ENCODE measurements at places on chromosomes 3 and 15.
A peak's percentile ranks its signal among the peaks of the same experiment; 100 is the strongest.

DNA sequence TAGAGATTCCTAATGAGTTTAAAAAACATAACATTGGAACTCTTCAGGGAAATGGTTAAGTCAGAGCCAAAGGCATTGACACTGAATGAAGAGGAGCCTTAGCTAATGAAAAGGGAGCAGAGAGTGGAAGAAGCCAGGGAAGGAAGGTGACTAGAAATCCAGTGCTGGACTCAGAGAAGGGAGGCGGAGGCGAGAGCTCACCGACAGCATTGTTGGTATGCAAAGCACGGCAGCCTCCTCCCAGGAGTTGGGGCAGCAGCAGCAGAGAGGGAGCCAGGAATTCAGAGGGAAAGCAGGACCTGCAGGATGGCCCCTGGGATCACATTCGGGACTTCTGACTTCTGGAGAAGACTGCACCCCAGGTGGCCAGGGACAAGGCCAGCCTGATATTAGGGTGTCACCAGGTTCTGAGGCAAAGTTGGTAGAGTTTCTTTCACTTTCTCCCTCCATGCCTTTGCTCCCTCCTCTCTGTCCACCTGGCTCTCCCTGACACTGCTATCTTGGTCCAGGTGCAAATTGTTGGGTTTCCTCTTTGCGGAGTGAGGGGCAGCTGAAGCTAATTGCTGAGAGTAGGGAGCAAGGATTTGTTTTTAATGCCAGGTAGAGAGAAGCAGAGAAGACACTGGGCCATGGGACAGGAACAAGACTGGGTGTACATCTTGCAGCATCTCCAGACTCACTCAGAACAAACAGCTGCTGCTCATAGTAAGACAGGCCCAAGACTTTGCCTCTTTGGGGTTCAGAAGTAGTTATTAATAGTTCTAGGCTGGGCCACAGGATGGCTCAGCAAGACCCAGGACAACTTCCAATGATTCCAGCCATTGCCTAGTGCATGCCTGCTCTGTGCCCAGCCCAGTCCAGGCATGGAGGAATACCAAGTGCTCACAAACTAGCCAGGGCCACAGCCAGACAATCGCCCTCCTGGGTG, 157.9 kb downstream of the TLE3 start:
- DNase-seq = no peak

DNA sequence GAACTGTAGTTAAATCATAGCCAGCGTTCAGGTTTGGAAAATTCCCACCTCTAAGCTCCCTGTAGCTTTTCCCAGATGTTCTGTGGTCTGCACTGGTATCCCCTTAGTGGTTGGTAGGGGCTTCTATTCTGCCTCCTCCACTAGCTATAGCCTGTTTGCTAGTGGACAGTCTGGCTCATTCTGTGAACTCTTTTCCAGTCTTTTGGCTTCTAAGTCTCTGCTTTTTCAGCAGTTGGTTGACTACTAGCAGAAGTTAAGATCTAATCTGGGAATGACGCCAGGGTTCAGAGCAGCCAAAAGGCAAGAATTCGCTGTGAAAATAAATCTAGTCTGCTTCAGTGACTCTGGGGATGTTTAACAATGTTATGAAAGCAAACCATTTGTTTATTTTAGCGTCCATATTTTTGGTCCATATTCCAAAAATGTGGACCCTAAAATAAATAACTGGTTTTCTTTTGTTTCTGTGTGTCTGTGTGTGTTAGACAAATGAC, 73.7 kb upstream of the WDR72 start:
- no peak for DNase-seq

DNA sequence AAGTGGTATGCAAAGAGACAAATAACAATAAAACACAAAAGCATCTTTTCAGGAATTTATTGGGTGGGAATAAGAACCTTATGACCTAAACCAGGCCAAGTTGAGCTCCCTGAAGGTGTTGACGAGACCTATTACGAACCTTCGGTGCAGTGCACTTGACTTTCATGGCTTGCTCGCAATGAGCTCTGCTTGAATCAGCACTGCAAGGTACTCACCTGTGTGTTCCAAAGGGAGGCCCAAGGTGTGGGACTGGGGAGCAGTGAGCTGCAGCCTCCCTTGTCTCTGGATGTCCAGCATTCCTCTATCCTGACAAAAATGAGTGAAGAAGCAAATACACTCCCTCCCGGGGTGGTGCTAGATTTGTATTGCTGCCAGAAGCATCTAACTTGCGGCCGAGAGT, at the start of gene MDFIC2:
MDFIC2 (minus strand) TSS at position 303 of the 400 bp plus-strand sequence. CDS start 665 bp downstream, outside the sequence.
- DNase-seq = no peak

DNA sequence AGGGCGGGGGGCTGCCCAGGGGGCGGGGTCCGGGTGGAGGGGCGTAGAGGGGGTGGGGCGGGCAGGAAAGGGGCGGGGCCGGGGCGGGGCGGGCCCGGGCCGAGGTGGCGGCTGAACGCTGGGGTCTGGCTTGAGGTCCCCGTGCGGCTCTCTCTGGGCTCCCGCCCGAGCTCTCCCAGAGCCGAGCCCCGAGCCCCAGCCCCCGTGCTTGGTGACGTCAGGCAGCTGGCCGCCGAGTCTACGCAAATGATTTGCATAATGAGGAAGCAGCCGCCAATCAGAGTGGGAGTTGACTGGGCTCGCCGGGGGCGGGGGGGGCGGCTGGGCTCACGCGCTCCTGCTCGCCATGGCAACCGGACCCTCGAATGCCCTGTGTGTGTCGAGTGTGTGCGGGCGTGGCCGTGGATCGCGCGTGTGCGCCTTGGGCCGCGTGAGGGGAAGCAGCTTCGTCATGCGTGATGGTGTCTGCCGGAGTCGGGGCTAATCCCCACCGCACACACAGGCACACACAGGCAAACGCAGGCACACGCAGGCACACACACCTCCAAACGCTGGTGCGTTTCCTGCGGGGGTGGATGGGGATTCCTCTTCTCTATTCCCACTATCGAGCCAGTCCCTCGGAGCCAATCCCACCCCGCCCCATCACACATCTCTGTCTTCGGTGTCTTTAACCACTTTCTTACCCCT, at the start of gene CELF6:
CELF6 (minus strand) TSS at position 173 of the 687 bp plus-strand sequence. CDS start 283 bp downstream, outside the sequence.
- DNase-seq = peak; percentile 93

GRCh38 chr3:140972833-140973232, 31.2 kb downstream of the SLC25A36 start:
- DNase-seq = no peak

- DNase-seq = no peak
Observed at GRCh38 chr15:76802411-76802810, 102.7 kb downstream of the SCAPER start.

Measured in dorsolateral prefrontal cortex (tissue), 122 donors.